ENCODE measurements at places on chromosomes 11 and 22. TPM values are rescaled to one million over a fixed set of nuclear protein-coding genes. Genes with fewer than 3 reads are reported as not detected.

SCGB1C1 gene
- total RNA-seq, result not detected

- H3K4me1 ChIP-seq, result no peaks in the 10 kb centered on the region
- no peaks in the 10 kb centered on the region for H3K36me3 ChIP-seq
- H3K27me3 ChIP-seq, result no peaks in the 10 kb centered on the region
- DNase-seq, result no peak
- no peak overlapping the region for H3K4me3 ChIP-seq
- H3K27ac ChIP-seq, result no peak overlapping the region
Observed at GRCh38 chr11:17287058-17287457, 10.5 kb downstream of the NUCB2 start.

CLDN5 gene
- total RNA-seq, result not detected

C11orf87 gene
- total RNA-seq, result not detected

TSSK2 gene
- total RNA-seq, result 0.17 TPM

PHLDB1 gene
- 36.1 TPM for total RNA-seq

DNA sequence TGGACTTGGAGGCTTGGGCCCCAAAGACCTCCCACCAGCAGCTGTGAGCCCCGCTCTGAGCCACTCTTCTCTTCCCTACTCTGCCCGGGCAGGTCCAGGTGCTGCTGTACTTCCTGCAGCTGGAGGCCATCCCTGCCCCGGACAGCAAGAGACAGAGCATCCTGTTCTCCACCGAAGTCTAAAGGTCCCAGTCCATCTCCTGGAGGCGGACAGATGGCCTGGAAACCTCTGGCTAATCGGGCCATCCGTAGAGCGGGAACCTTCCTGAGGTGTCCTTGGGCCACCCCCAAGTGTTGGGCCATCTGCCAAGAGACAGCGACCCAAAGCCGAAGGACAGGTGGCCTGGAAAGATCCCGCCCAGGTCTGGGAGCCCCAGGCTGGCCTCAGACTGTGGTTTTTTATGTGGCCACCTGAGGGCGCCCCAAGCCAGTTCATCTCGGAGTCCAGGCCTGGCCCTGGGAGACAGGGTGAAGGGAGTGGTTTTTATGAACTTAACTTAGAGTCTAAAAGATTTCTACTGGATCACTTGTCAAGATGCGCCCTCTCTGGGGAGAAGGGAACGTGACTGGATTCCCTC, 135.1 kb downstream of the BCR start:
- H3K4me1 ChIP-seq, result no peaks in the 10 kb centered on the region
- no peaks in the 10 kb centered on the region for H3K27me3 ChIP-seq
- H3K4me3 ChIP-seq, result no peak overlapping the region

OR52A5 gene
- total RNA-seq, result not detected
